Smooth muscle cell of the coronary artery (primary cell): ENCODE measurements at places on chromosomes 6 and 20. TPM values are rescaled to one million over a fixed set of nuclear protein-coding genes. Genes with fewer than 3 reads are reported as not detected.

The PTPRK gene
- total RNA-seq = 23.2 and 38.9 TPM in 2 replicates

The PAK5 gene
- total RNA-seq = not detected in 2 replicates

The HBS1L gene
- total RNA-seq = 84.2 and 132 TPM in 2 replicates

The HLA-G gene
- total RNA-seq = 0.35 TPM in 1 of 2 replicates, not detected in the other

The COL11A2 gene
- 0.08 and 0.12 TPM in 2 replicates for total RNA-seq

The CPXM1 gene
- total RNA-seq = 0.23 and 32.2 TPM in 2 replicates

The SLC17A9 gene
- 2.5 and 20.9 TPM in 2 replicates for total RNA-seq

The TMEM14B gene
- 43.2 and 66.3 TPM in 2 replicates for total RNA-seq

The FAM217A gene
- not detected in 2 replicates for total RNA-seq

The MAP1LC3A gene
- total RNA-seq = 14.7 and 17.2 TPM in 2 replicates

The GPR6 gene
- total RNA-seq = not detected in 2 replicates

The FAM83B gene
- total RNA-seq = not detected in 2 replicates

The MACROD2 gene
- total RNA-seq = 0.38 and 4.0 TPM in 2 replicates

The GRIK2 gene
- 1.8 and 1.9 TPM in 2 replicates for total RNA-seq

The ZNF391 gene
- 0.45 and 0.70 TPM in 2 replicates for total RNA-seq

The C6orf141 gene
- not detected in 2 replicates for total RNA-seq

The KHDC1 gene
- total RNA-seq = 3.2 and 5.4 TPM in 2 replicates

The CDSN gene
- not detected in 2 replicates for total RNA-seq

The FARS2 gene
- total RNA-seq = 27.1 and 39.8 TPM in 2 replicates

The ARG1 gene
- not detected in 2 replicates for total RNA-seq

The SIGLEC1 gene
- total RNA-seq = not detected in 2 replicates

The TFAP2D gene
- 0.98 TPM in 1 of 2 replicates, not detected in the other for total RNA-seq

The EFCAB8 gene
- under 0.01 TPM in 2 replicates for total RNA-seq

The OPRL1 gene
- 1.5 and 2.3 TPM in 2 replicates for total RNA-seq

The KHDRBS2 gene
- not detected in 2 replicates for total RNA-seq

The APMAP gene
- 59.9 and 104 TPM in 2 replicates for total RNA-seq

The TRAPPC3L gene
- total RNA-seq = 0.08 TPM in 1 of 2 replicates, not detected in the other

The ATP6V1G2 gene
- 2.6 and 6.0 TPM in 2 replicates for total RNA-seq

The HTR1E gene
- total RNA-seq = not detected in 2 replicates

The FOXQ1 gene
- not detected in 2 replicates for total RNA-seq

The WFDC12 gene
- not detected in 2 replicates for total RNA-seq

The SRSF12 gene
- 0.08 and 0.12 TPM in 2 replicates for total RNA-seq

The IL17A gene
- not detected in 2 replicates for total RNA-seq

The TRIM26 gene
- 18.6 and 21.9 TPM in 2 replicates for total RNA-seq

The PNPLA1 gene
- total RNA-seq = 0.15 TPM in 1 of 2 replicates, not detected in the other

The CDH4 gene
- total RNA-seq = 0.70 TPM in 1 of 2 replicates, not detected in the other

The MICB gene
- 5.5 and 8.8 TPM in 2 replicates for total RNA-seq

The STK35 gene
- 9.9 and 11.0 TPM in 2 replicates for total RNA-seq

The SPAG4 gene
- total RNA-seq = 3.5 and 17.3 TPM in 2 replicates

The PTCRA gene
- total RNA-seq = 0.53 TPM in 1 of 2 replicates, not detected in the other

The TSHZ2 gene
- under 0.01 and 15.3 TPM in 2 replicates for total RNA-seq

The RPP40 gene
- total RNA-seq = 4.8 and 7.7 TPM in 2 replicates

The GHRH gene
- not detected in 2 replicates for total RNA-seq

The ECT2L gene
- under 0.01 TPM in 1 of 2 replicates, not detected in the other for total RNA-seq

The FAM210B gene
- total RNA-seq = 24.9 and 47.4 TPM in 2 replicates

The MMUT gene
- total RNA-seq = 13.2 and 13.3 TPM in 2 replicates

The BPIFA1 gene
- total RNA-seq = not detected in 2 replicates

The ABHD16B gene
- not detected in 2 replicates for total RNA-seq

The NDRG3 gene
- 16.5 and 17.7 TPM in 2 replicates for total RNA-seq

The ZNF165 gene
- total RNA-seq = 0.30 and 0.47 TPM in 2 replicates
